ENCODE measurements at places on chromosomes 3 and 15.

DNA sequence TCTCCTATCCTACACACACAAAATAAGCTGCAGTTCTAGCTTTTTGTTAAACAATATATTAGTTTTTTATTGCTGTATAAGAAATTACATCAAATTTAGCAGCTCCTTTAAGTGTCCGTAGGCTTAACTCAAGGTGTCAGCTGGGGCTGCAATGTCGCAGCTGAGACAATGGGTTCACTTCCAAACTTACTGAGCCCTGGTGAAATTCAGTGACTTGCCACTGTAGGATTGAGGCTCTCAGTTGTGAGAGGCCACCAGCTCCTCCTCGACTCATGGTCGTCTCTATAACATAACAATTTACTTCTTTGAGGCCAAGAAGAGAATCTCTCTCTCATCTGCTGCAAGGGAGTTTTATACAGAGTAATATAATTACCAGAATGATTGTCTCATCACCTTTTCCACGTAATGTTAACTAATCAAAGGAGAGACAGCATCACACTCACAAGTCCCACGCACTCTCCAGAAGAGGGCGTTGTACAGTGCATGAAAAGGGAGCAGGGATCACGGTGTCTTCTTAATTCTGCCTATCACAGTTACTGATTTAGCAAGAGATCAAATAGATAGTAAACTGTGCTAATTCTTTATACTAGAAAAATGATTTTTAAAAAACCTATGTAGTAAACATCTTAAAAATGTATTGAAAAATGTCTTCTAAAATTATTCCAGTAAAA lies 735.6 kb upstream of the GBE1 start:
- DNase-seq: no peak

- DNase-seq: no peak
These were observed 116.0 kb upstream of the LRRN1 start for GRCh38 chr3:3683261-3683660.

GRCh38 chr3:73762855-73763254 lies 138.1 kb upstream of the PDZRN3 start:
- no peak for DNase-seq

DNA sequence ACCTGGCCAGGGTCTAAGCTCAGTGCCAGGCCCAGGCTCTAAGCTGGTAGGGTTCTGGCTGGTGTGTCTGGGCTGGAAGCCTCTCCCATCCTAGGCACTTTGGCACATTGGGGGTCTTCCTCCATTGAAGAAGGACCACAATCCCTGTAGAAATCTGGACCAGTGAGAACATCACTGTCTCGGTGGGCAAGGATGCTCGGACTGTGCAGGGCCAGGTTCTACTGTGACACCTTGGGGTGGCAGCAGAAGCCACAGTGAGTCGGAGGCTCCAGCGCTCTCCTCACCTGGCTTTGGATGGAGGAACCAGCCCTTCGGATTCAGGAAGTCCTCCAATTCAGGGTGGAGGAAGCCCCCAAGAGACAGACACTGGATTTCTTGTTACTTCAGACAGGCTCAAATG lies 17.5 kb upstream of the HCN4 start:
- no peak for DNase-seq

DNA sequence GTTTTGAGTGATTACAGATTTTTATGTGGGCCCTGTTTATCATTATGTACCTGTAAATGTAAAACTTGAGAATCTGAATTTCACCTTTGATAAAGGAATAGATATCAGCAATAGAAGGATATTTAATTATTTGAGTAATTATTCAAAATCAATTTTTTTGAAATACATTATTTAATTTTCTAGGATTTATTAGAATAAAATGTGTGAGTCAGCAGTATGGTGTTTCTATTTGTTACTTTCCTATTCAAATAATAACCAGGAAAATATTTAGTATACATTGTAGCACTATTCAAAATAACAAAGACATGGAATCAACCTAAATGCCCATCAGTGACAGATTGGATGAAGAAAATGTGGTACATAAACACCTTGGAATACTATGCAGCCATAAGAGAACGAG lies 22.1 kb downstream of the CAPN7 start:
- DNase-seq: no peak

- DNase-seq: no peak
These were observed 21.8 kb upstream of the SLC25A38 start for GRCh38 chr3:39361252-39361927.
